ENCODE measurements at places on chromosomes 2 and 18.

GRCh38 chr2:200640176-200640575 lies 54.4 kb downstream of the AOX1 start:
- DNase-seq: no peak

- DNase-seq: no peak
Observed at GRCh38 chr2:204665207-204665606, 119.9 kb downstream of the PARD3B start.

DNA sequence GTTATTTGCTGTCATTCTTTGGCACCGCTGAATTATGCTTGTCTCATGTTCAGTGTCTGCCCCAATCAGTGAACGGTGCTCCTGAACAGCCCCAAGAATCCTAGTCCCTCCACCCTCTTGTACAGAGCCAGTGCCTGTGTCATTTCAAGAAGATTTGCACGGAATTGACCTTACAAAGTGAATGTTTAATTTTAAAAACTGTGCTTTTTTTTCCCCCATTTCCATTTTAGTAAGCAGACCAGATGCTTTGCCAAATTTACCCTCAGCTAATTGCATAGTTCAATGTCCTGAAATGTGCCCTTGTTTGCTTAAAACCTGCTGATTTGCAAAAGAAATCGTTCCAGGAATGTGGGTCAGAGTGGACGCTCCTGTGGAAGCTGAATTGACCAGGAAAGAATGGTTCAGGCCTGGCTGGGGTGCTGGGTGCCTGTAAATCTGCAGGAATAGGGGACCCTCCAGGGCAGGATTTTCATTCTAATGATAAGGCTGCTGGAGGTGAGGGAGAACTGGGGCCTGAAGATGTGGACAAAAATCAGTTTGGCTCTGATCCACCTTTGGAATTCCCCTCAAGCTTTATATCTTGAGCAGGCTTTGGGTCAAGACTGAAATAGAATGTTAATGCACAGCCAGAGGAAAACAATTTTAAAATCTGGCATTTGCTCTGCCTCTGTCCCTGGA lies 20.1 kb downstream of the TMEM17 start:
- no peak for DNase-seq

- no peak for DNase-seq
Observed at GRCh38 chr18:63146828-63147409, 172.7 kb downstream of the BCL2 start.

DNA sequence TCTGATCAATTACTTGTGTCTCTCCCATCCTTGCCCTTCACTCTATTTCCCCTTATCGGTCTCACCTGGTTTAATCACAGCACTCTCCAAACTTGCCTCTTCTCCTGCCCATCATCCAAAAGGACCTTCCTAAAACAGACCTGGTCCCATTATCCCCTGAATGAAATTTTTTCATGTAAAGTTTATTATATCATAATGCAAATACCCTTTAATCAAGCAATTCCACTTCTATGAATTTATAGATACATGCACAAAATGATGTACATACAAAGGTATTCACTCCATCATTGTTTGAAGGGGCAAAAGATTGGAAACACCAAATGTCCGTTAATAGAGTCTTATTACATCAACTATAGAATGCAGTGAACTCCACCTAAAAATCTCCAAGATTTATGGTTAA lies 88.1 kb upstream of the PKDCC start:
- no peak for DNase-seq

DNA sequence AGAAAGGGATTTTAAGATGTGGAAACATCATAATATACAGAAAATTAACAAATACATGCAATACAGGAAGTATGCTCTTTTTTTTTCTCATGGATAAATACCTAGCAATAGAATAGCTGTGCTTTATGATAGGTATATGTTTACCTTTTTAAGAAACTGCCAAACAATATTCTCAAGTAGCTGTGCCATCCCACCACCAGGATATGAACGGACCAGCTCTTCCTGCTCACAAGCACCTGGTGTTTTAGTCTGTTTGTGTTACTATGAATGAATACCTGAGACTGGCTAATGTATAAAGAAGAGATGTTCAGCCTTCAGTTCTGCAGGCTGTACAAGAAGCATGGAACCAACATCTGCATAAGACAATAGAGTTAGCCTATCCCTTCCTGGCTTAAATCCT lies 19.9 kb upstream of the UGT1A8 start:
- no peak for DNase-seq

- DNase-seq: no peak
Observed at GRCh38 chr2:143808166-143808565, 678.9 kb downstream of the ARHGAP15 start.

- DNase-seq: no peak
Observed at GRCh38 chr2:159867567-159868361, 69.8 kb upstream of the CD302 start.

DNA sequence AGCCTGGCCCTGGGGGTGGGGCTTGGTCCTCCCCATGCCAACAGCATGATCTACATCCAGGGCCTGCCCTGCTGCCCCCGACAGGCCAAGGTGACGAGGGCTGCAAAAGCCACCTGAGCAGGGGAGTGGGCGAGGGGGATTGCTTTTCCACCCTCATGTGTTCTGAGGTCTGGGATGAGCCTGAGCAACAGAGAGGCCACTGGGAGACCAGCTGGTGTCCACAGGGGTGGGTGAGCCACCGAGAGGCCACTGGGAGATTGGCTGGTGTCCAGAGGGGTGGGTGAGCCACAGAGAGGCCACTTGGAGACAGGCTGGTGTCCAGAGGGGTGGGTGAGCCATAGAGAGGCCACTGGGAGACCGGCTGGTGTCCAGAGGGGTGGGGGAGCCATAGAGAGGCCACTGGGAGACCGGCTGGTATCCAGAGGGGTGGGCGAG lies 147.4 kb upstream of the GPC1 start:
- no peak for DNase-seq

DNA sequence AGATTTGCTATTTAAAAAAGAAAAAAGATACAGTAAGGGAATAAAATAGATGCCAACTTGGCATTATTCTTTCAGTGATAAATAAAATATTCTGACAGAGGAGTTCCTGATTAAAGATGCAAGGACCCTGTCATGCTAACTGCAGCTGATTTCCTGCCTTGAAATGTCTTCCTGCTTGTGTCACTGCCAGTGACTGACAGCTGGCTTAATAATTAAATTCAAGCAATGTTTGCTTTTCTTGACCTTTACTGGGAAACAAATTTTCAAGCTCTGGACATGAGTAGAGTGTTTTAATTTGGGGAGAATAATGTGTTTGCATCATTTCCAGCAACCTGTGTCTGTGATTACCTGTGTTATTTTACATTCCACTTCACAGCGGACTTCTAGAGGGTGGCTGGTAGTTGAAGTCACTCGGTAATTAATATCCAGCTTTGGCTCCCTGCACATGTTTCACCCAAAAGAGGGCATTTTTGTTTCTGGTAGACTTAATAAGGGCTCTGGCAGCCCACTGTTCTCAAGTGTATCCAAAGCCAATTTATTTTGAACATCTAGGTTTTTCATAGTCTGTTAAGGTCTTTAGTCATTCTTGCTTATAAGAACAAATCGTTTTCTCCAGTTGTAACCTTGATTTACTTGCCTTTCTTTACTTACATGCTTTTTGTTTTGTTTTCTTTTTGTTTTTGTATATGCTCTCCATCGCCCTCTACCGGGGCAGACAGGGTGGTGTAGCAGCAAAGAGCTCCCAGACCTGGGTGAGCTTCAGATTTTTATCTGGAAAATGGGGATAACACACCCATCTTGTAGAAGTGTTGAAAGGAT lies 48.5 kb upstream of the PROKR1 start:
- DNase-seq: peak; percentile 3

- no peak for DNase-seq
Observed at GRCh38 chr18:31801078-31801477, 40.4 kb upstream of the SLC25A52 start.

DNA sequence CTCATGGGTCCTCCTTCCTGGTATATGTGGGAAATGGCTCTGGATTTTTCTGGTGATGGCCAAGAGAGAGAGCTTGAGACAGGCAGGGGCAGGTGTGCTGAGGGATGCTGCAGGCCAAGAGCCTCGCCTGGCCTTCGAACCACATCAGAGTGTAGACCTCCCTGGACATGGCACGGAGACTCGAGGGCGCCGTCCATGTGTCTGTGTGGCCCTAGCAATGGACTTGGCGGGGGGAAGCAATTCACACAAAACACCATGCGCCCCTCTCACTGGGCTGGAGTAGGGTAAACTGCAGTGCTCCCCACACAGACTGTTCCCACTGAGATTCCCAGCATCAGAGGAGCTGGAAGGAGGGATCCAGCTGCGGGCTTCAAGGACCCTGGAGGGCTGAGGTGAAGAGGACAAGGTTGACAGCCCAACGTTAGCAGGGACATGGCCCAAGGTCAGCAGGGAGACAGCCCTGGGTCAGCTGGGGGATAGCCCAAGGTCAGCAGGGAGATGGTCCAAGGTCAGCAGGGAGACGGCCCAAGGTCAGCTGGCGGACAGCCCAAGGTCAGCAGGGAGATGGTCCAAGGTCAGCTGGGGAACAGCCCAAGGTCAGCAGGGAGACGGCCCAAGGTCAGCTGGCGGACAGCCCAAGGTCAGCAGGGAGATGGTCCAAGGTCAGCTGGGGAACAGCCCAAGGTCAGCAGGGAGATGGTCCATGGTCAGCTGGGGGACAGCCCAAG lies 75.4 kb upstream of the HDAC4 start:
- no peak for DNase-seq
